Spinal cord (tissue), 10 donors: ENCODE measurements at places on chromosomes 3 and 15. TPM values are rescaled to one million over a fixed set of nuclear protein-coding genes. Genes with fewer than 3 reads are reported as not detected.

MYLK gene
- 21.6 TPM for polyA plus RNA-seq

CYP1A1 gene
- 1.2 TPM for polyA plus RNA-seq

CTNNB1 gene
- 348 TPM for polyA plus RNA-seq

EPHA3 gene
- 10.5 TPM for polyA plus RNA-seq

CAPN3 gene
- polyA plus RNA-seq: 35.8 TPM

UBAP1L gene
- 16.8 TPM for polyA plus RNA-seq

TEX55 gene
- polyA plus RNA-seq: not detected

GOLGA6D gene
- polyA plus RNA-seq: 0.16 TPM

ST3GAL6 gene
- polyA plus RNA-seq: 21.8 TPM

INSYN1 gene
- polyA plus RNA-seq: 138 TPM

ZNF654 gene
- polyA plus RNA-seq: 15.6 TPM

HESX1 gene
- 2.0 TPM for polyA plus RNA-seq

IMP3 gene
- polyA plus RNA-seq: 58.3 TPM

DPPA4 gene
- polyA plus RNA-seq: 15.2 TPM

DNAH12 gene
- 5.9 TPM for polyA plus RNA-seq

AGBL1 gene
- polyA plus RNA-seq: 0.33 TPM

EFCAB12 gene
- polyA plus RNA-seq: 6.8 TPM

EPHB1 gene
- polyA plus RNA-seq: 31.0 TPM

LCMT2 gene
- polyA plus RNA-seq: 12.8 TPM

ACAD11 gene
- 24.2 TPM for polyA plus RNA-seq

LYZL4 gene
- polyA plus RNA-seq: not detected

NANOGP8 gene
- not detected for polyA plus RNA-seq

ACAN gene
- 25.5 TPM for polyA plus RNA-seq

PSTPIP1 gene
- 2.0 TPM for polyA plus RNA-seq

DPPA2 gene
- 0.23 TPM for polyA plus RNA-seq

IL20RB gene
- 0.67 TPM for polyA plus RNA-seq

PLCL2 gene
- polyA plus RNA-seq: 18.1 TPM

GHSR gene
- polyA plus RNA-seq: 0.18 TPM

CRYGS gene
- 9.8 TPM for polyA plus RNA-seq
